ENCODE measurements at places on chromosomes 16 and 17.
A peak's percentile ranks its signal among the peaks of the same experiment; 100 is the strongest.

GRCh38 chr17:68452724-68453290 lies 4.5 kb downstream of the WIPI1 start:
- DNase-seq: no peak

DNA sequence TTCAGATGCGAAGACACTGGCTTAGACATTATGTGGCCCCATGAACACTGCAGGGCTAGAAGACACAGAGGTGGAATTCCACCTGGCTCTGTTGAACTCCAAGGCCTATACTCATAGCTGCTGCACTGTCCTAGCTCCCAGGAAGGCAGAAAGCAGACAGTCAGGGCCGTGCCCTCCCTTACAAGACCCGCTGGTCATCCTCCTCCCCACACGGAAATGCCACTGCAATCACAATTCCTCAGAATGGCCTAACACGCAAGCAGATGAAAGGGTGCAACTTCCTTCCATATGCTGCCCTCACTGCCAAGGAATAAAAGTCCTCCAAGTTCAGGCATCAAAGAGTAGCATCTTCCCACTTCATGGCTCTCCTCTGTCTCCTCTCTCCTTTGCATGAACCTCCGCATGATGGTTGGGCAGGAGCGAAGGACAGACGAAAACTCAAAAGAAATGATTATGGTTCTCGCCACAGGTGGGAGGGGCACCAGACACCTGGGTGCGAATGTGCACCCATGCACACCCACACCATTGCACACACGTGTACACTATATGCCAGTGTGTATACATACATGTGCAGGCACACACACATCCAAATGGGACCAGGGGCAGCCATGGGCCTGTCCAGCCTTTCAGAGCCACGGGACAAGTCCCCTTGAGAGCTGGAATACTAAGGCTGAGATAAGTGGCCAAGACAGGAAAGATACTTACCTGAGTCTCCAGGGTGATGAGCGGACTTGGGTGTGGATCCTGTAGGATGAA lies 113.3 kb downstream of the XYLT1 start:
- no peak for DNase-seq

DNA sequence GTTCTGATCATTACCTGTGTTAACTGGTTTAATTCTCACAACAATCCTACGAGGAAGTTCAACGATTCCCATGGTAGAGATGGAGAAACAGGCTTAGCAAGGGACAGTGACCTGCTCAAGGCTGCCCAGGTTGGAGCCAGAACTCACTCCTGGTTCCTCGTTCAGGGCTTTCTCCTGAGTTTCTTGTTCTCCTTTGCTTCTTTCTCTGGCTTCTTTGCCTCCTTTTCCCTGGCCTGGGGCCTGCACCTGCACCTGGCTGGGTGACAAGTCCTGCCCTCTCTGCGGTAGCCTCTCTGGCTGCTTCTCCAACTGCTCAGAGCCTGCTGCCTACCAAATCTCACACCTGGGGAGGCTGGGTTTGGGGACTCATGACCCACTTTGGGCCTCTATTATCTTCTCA lies 2.8 kb downstream of the CCL22 start:
- no peak for DNase-seq

DNA sequence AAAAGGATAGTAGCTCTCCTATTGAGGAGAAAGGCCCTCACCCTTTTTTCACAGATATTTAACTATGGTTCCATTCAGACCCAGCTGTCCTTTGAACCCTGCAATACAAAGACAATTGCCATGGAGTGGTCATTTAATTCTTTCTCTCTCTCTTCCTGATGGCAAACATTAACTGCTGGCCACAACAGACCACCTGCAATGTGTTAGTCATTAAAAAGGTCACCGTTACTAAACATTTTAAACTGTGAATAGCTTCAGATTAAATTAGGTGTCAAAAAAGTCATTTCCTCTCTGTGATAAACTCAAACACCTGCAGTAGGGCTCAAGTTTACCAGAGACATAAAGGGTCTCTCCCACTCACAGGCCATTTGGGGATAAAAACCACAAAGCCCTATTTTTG lies 697.2 kb downstream of the TOX3 start:
- DNase-seq: no peak

GRCh38 chr16:2586901-2587480 lies 49.2 kb downstream of the PDPK1 start:
- no peak for DNase-seq

GRCh38 chr16:73978407-73978784 lies 318.2 kb upstream of the PSMD7 start:
- no peak for DNase-seq

DNA sequence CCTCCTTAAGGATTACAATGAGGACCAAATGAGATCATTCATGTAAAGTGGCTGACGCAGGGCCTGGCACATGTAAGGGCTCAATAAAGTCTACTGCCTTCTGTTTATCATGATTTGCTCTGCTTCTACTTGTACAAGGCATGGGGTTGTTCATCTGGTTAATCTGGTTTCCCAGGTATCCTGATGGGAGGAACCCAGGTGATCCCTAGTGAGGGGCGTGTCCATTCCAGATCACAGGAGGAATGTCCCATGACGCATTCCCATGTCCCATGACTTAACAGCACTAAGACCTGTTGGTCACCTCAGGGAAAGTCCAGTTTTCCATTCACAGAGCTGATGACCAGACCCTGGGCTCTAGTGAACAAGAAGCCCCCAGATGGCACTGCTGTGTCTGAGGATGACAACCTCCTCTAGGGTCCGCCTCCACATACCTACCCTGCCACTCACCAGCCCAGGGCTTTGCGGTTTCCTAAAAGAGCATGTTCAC lies 11.5 kb upstream of the TPPP3 start:
- DNase-seq: no peak

GRCh38 chr17:71085238-71086033 lies 916.1 kb downstream of the KCNJ2 start:
- peak; percentile 14 for DNase-seq

GRCh38 chr16:10616756-10617640 lies 36.6 kb upstream of the EMP2 start:
- no peak for DNase-seq

DNA sequence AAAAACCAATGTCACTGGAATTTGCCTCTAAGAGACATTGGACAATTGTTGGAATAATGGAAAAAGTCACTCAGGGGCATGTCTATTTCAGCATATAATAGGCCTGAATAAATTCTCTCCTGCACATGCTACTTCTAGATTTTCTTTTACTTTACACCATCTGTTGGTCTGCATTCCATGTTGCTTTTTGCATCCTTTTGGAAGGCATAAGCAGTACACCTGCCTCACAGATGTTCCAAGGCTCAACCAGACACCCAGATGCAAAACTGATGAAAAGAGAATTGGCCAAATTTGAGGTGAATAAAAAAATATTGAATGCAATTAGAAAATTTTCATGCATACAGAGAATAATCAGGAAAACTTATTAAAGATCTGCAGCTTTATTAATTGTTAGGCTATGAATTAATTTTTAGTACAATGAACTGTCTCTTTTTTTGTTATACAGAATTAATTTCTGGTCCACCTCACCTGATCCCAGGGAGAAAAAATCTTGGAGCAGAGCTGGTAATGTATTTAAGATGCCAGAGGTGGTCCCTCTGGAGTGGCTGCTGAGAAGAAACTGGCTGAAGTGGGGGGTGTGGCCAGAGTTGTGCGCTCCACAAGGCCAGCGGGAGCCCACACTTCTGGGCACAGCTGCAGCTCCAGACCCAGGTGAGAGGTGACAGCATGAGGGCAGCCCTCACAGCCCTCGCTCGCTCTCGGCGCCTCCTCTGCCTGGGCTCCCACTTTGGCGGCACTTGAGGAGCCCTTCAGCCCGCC lies 778.6 kb downstream of the CDH11 start:
- no peak for DNase-seq

Data from K562 (cell line).